Natural killer cell (primary cell): ENCODE measurements at places on chromosomes 11 and 22.
A peak's percentile ranks its signal among the peaks of the same experiment; 100 is the strongest.

DNA sequence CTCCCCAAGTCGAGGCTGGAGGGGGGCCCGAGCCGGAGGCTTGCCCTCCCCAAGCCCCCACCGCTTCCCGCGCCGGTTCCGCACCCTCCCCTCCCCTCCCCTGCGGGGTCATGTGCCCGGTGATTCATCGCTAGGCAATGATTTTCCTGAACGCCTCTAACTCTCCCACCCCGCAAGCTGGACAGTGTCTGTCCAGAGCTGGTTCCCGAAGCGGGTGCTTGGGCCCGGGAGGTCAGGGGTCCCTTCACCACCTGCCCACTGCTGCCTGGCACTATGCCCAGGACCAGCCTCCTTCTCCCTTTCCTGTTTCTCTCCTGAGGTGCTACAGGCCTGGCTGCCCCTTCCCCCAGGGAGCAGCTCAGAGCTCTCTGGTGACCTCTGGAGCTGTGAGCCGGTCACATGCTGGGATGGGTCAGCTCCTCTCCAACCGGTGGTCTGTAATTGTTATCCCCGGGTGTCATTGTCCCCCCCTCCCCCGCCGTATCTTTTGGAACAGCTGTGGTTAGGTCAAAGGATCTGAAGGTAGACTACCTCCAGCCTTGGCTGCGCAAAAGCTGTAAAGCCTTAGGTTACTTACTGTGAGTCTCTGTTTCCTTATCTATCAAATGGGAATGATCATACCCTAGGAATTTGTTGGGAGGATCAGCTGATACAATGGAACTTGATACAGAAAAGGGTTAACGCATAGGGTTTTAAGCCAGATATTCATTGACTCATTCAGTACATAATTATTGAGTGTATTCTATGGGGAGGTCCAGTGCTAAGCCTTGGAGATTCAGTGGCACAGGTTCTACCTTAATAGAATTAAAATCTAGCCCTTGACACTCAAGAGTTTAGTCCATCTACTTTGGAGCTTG, 753 bp downstream of the STX3 start:
- peak; percentile 58 for DNase-seq

DNA sequence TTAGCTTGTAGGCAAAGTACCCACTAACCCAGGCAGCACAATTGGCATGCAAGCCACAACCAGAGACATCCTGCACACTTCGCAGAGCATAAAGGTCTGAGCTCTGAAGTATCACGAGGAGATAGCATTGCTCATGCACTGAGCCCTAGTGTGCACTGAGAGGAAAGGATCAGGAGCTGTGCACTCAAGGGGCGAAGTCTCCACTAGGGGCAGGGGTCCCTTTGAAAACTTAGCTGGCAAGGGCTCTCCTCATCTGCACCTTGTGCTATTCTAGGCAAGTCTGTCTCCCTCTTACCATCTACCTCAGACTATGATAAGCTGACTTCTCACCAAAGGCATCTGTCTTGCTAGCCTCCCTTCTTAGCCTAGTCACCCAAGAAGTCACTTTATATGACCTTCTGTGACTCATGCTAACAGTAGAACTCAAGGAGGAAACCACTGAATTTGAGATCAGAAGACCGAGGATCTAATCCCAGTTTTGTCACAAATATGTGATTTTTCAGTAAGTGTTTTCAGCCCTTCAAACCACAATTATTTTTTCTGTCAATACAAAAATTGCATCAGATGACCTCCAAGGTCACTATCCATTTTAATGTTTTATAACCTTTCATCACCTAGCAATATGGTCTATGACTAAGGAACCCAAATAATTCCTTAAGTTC, 1078.0 kb downstream of the NTM start:
- DNase-seq = no peak

DNA sequence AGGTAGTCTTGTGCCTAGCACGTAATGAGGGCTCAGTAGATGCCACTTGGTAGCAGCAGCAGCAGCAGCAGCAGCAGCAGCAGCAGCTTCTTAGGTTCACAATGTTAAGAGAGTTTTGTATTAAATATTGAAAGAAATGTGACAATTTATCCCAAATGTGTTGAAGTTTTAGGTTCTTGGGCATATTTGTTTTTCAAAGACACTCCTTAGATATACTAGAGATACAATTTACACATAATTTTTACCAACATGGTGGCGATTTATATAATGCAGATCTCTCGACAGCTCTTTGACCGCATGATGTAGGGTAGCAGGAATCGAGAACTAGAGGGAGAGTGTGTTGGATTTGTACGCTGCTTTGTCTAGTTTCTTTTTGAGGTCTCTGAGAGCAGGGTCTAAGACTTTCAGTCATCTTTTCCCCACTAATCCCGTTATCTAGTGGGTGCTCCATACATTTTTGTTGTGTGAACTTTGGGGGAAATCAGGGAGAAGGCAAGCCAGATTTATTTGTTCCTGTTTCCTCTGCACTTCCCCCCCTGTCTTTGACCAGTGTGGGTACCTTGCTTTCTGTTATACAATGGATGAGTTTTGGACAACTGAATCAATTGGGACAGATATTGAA, 1.4 kb downstream of the FDX1 start:
- DNase-seq = peak; percentile 45

DNA sequence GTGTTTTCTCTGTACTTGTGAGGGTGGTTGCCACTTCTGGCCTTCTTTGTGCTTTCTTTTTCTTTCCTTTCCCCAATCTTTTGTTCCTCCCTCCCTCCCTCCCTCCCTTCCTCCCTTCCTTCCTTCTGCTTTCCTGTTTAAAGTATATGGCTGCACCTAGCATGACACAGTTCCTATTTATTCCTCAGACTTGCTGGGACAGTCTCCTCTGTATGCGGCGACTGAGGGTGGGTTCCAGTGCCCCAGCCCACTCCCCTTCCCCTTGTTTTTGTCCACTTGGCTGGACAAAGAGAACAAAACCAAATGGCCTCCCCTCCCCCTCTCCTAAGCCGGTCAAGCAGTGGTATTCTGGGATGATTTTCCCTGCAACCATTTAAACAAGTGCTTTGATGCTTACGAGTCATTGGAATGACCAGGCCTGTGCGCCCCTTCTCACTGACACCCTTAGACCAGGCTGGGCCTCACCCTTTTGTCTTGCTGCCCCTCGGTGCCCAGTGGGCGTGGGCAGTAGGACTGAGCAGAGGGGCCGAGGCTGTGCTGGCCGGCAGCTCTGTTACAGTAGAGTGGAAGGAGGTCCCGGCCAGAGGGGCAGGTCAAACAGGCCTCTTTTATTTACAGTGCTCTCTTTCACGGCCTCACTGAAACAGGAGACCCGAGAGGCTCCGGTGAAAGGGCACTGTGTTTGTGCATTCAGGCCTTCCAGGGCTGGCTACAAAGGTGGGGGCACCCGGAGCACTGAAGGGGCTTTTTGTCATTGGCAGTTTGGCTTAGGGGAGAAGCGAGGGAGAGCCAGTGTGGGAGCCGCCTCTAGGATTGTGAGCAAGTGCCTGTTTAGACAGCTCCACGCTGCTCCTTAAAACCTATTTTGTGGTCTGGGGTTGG, 32.2 kb downstream of the ZBTB16 start:
- no peak for DNase-seq

- DNase-seq = no peak
Observed at GRCh38 chr22:38774496-38775166, 18.8 kb upstream of the SUN2 start.
